ENCODE measurements at places on chromosomes 7 and 10. TPM values are rescaled to one million over a fixed set of nuclear protein-coding genes. Genes with fewer than 3 reads are reported as not detected.

Gene SFTPA1
- total RNA-seq: not detected

DNA sequence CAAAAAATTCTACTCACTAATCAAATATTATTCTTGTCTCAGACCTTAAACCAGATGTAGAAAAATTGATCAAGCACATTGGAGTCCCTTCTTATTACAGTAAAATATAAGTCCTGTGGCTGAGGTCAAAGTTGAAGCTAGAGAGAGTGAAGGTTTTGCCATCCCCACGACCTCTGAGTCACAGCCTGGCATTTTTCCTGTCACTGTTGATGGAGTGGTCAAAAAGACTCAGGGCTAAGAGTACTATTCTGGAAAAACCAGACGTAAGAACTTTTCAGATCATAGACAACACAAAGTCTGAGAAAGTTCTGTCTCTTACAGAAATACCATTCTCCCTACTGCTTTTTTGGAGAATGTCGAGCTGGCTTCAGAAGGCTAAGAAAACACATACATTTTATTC, 323.7 kb upstream of the ANKRD30A start:
- no peaks in the 10 kb centered on the region for H3K27me3 ChIP-seq
- H3K4me3 ChIP-seq: no peak overlapping the region
- H3K4me1 ChIP-seq: no peaks in the 10 kb centered on the region
- DNase-seq: no peak
- no peak overlapping the region for H3K27ac ChIP-seq
- H3K36me3 ChIP-seq: no peaks in the 10 kb centered on the region

DNA sequence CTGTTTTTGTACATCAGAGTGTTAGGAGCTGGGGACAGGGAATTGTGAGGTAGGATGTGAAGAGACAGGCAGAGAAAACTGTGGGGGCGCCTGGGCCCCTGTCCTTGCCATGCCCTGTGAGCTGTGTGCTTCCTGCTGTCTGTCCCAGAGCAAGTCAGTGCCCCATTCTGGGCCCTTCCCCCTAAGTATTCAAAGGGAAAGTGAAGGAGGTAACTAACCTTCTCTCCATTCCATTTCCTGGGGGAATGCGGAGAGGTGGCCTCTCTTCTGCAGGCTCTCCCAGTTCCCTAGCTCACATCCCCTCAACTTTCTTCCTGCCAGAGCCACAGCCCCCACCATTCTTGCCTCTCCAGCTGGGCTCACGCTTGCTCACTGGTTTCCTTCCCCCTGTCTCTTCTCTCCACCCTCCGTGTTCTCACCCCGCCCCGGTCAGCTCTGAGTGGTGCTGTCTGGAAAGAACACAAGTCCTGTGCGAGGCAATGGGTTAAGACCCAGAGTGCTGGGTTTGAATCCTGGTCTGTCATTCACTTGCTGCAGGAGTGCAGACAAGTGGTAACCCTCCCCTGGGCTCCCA, 9.7 kb upstream of the VSIR start:
- no peaks in the 10 kb centered on the region for H3K36me3 ChIP-seq
- H3K27me3 ChIP-seq: no peaks in the 10 kb centered on the region
- no peak overlapping the region for H3K27ac ChIP-seq
- H3K4me1 ChIP-seq: no peaks in the 10 kb centered on the region
- H3K4me3 ChIP-seq: no peak overlapping the region
- no peak for DNase-seq

DNA sequence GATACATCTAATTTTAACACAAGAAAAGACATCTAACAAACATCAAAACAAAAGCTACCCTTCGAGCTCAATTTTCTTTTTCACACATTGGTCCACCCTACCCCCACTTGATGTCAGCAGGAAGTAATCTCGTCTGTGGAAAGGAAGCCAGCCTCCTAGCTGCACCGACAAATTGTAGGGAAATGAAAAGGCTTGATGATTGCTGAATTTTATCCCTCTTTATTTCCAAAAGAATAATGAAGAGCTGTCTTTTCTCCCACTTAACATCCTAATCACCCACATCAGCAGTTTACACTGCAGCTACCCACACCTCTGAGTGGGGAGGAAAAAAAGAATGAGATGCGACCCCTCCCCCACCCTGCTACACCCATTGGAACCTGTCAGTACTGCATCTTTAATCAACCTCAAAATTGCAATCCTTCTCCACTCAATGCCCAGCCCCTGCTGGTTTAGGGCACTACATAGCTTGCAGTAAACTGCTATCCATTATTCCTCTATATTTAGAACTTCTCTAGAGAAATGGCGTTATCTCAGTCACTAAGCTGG, 10.6 kb upstream of the CPVL start:
- no peak for DNase-seq
- H3K4me3 ChIP-seq: no peak overlapping the region
- no peaks in the 10 kb centered on the region for H3K4me1 ChIP-seq
- peaks cover 12% of the 10 kb centered on the region for H3K27me3 ChIP-seq
- no peak overlapping the region for H3K27ac ChIP-seq

Gene ZDHHC16
- total RNA-seq: 52.0 TPM

Gene POLR1F
- 27.0 TPM for total RNA-seq

DNA sequence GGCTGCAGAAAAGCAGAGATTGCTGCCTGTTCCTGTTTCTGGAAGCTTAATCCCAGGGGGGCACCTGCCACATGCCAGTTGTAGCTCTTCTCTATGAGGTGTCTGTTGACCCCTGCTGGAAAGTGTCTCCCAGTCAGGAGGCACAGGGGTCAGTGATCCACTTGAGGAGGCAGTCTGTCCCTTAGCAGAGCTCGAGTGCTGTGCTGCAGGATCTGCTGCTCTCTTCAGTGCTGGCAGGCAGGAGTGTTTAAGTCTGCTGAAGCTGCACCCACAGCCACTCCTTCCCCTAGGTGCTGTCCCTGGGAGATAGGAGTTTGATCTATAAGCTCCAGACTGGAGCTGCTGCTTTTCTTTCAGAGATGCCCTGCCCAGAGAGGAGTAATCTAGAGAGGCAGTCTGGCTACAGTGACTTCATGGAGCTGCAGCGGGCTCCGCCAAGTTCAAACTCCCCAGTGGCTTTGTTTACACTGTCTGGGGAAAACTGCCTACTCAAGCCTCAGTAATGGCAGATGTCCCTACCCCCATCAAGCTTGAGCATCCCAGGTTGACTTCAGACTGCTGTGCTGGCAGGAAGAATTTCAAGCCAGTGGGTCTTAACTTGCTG, 57.6 kb upstream of the CROT start:
- no peak overlapping the region for H3K4me3 ChIP-seq
- H3K36me3 ChIP-seq: no peaks in the 10 kb centered on the region
- no peaks in the 10 kb centered on the region for H3K27me3 ChIP-seq
- DNase-seq: no peak
- H3K27ac ChIP-seq: no peak overlapping the region

DNA sequence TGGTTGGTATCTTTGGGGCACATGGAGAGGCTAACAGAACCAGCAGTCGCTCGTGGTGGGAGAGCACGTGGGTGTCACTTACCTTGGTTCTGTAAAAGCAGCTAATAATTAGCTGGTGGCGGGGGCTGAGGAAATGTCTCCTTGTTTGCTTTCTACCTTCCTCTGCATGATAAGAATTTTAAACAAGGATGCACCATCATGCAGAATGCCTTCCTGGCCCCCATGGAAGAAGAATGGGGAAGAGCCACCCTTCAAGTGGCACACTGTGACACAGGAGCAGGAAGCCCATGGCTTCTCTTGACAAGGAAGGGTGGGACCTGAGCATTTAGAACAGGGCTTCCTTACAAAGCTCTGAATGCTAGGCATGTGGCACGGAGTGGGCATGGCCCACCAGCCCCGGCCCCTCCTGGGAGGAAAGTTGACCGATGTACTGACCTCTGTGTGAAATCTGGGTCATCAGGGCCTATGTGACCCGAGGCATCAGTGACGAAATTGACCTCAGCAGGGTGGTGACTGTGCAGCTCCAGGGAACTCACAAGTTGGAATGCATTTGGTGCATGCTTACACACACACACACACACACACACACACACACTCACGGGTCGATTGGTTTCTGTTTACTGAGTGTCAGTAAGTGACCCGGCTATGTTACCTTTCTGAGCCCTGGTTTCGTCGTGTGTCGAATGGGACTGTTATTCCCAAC, 116.9 kb upstream of the ANLN start:
- H3K27ac ChIP-seq: no peak overlapping the region
- no peak for DNase-seq
- H3K36me3 ChIP-seq: no peaks in the 10 kb centered on the region
- peaks cover 2% of the 10 kb centered on the region for H3K27me3 ChIP-seq
- no peaks in the 10 kb centered on the region for H3K4me1 ChIP-seq

DNA sequence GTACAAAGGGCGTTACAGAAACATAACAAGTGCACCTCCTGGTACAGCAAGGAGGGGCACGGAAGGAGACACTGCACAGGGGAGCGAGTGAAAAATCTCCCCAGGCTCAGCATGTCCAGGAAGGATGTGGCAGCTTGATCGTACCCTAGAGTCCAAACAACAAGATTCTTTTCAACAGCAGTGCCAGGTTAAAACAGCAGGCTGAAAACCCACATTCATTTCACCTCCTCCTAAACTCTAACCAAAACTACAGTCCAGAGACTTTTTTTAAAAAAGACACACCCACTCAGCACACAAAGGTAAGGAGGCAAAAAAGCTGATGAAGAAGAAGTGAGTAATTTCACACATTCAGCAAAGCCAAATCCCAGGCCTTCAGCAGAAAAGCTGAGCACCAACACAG, 138.8 kb downstream of the SFMBT2 start:
- H3K27me3 ChIP-seq: no peaks in the 10 kb centered on the region
- H3K4me3 ChIP-seq: no peak overlapping the region
- no peak overlapping the region for H3K27ac ChIP-seq

DNA sequence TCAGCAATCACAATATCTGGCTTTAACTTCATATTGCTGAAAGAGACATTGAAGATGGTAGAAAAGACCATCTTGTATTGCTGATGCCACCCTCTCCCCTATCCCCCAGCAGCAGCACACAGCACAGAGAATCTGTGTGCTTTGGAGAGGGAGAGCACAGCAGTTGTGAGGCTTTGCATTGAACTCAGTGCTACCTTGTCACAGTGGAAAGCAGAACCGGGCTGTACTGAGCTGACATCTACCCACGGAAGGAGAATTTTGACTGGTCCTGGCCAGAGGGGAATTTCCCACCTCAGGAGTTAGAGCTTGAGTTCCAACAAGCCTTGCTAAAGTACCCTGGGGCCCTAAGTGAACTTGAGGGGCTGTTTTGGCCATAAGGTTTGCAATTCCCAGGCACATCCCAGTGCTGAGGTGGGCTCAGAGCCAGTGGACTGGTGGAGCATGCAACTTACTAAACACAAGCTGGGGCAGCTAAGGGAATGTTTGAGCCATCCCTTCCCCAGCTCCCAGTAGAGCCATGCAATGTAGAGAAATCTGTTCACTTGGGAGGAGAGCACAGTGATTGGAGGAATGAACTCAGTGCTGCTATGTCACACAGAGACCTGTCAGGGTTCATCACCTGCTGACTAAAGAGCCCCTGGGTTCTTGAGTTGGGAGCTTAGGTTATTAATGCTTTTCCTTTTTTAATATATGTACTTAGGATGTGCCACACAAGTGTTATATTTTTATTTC, 62.1 kb downstream of the OR13A1 start:
- no peak overlapping the region for H3K4me3 ChIP-seq
- no peaks in the 10 kb centered on the region for H3K27me3 ChIP-seq
- no peak for DNase-seq

Data from endothelial cell of umbilical vein (primary cell).